NCI-H2227 treated with DMSO at 0.1 percent for 48 hours (cell line): ENCODE measurements at places on chromosomes 2 and 18.

DNA sequence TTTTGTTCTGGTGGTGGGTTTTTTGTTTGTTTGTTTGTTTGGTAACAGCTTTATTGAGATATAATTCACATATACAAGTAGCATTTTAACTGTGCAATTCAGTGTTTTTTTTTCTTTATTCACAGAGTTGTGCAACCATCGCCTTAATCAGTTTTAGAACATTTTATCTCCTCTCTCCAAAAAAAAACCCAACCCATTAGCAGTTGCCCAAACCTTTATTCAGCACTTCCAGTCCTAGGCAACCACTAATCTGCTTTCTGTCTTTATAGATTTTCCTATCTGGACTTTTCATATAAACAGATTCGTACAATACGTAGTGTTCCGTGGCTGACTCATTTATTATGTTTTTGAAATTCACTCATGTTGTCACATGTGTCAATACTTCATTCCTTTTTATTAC lies 38.7 kb downstream of the CCDC138 start:
- DNase-seq = no peak

DNA sequence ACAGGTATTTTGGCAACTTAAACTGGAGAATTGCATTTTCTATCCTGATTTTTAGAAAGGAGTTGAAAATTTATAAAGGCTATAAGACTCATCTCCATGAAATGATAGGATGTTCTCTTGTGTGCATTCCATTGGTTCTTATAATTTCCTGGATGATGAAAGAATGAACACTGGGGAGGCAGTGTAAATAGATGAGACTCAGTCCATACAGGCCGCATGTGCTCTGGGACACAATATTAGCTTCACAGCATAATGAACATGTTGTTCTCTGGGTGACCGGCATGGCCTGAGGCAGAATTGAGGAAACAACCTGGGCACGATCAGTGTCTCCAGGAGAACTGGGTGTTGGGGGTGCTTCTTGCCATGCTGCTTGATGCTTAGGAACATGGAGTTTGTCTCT lies 38.8 kb downstream of the AOX1 start:
- no peak for DNase-seq

DNA sequence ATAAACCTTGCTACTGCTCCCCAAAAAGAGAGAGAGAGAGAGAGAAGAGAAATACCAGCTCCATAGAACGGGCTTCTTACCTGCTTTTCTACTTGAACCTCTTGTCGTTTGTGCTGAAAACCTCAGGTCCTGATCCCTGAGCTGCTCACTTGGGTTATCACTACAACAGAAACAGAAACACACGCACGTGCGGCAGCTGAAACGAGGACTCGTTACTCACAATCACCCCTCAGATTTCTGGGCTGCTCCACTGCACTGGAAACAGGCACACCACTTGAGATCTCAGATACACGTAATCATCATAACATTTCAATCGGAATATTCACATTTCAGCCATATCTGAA lies 48.2 kb upstream of the GPC1 start:
- no peak for DNase-seq

GRCh38 chr2:163441603-163442002 lies 294.2 kb downstream of the FIGN start:
- DNase-seq = no peak

DNA sequence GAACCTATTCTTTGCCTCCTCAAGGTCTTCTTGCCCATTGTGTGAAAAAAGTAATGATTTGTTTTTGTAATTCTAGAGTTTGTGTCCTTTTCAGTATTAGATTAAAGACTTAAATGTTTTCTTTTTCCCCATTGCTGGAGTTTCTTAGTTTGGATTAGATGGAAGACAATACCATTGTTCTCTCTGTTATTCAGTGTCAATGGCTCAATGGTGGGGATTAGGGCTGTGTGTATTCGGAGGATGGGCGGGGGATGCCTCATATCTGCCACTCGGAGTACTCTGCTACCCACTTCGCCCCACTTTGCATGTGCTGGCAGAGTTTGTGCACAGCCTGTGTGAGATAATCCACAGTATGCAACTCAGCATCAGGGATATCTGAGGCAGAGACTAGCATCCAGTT lies 90.1 kb downstream of the KLHL29 start:
- peak; percentile 68 for DNase-seq

GRCh38 chr2:109372614-109373013 lies 241.2 kb downstream of the SEPTIN10 start:
- no peak for DNase-seq

DNA sequence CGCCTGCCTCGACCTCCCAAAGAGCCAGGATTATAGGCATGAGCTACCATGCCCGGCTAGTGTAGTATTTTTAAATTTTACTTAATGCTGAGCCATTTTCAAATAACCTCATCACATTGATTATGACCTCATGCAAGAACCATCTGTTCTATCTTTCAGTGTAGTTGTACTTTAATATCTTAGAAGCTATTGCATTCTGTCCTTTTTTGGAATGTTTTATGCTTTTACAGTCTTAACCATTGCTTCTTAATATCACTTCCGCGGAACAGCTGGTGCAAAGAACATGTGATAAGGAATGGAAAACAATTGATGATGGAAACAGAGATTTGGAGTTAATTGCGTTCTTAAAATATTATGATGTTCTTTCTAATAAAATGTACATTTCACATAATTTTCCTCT lies 2.7 kb downstream of the GEN1 start:
- no peak for DNase-seq

- DNase-seq = no peak
Measured at GRCh38 chr2:119468154-119468955, 36.7 kb downstream of the TMEM37 start.

DNA sequence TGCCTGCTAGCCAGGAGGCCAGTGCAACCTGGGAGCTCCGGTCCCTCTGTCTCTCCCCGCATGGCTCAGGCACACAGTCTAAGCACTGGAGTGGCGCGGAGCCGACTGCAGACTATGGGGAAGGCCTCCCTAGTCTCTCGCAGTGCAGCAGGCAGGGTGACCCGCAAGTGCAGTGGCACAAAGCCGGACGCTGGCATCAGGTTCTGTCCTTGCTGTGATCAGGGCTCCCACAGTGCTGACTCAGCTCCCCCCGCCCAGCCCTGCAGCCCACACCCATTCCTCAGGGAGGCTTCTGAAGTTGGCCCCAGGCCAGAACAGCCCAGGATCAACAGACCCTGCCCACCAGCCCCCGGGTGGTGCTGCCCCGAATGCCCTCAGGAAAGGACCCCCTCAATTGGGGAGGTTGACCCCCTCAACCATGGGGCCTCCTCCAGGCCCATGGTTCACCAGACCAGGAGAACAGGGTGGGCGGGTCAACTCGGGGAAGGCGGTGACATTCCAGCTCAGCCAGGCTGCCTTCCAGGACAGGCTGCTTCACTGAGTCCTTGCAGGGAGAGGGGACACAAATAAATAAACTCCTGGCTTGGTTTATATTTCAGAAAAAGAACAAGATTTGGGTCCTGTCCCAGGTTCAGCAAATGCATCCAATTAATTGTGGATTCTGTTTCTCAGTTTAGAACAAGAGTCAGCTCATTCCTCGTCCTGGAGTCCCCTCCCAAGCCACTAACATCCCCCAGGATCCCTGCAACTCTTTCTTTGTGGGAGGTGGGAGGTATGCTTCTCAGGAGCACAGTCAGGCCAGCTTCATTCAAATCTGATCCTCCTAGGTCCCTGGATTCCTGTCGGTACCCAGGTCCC lies 12.2 kb downstream of the BIN1 start:
- no peak for DNase-seq

- no peak for DNase-seq
Measured at GRCh38 chr2:235641956-235642355, 148.1 kb downstream of the AGAP1 start.

DNA sequence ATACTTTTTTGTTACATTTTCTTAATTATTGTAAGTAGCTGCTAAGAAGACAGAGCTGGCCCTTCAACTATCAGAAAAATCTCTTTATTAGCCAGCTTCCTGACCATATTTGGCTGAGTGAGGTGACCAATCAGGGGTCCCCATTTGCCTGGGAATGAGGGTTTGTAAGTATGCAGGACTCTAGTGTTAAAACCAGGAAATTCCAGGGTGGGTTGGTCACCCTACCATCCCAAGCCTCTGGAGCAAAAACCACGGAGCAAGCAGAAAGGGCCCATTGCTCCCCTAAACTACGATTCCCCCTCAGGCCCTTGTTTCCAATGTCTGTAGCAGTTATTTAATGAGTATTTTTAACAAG lies 165.6 kb upstream of the NCKAP5 start:
- DNase-seq = no peak

GRCh38 chr2:36452260-36452659 lies 96.7 kb downstream of the CRIM1 start:
- no peak for DNase-seq

DNA sequence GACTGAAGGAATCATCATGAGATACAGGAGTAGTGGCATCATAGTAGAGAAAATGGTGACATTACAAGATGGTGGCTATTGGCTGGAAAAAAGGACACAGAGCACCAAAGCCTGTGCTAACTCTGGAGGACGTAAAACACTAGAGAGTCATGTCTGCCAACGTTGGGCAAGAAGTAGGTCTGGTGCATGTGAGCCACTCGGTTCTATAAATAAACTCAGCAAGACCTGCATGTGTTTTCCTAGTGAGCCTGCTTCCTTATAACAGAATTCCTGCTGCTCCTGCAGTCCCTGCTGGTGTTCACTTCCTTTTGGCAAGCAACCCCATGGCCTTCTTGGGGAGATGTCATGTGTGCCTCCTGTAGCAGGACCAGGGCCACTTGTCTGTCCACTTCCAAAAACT lies 325.2 kb downstream of the OSR1 start:
- no peak for DNase-seq

- DNase-seq = no peak
Measured at GRCh38 chr2:64624862-64625261, 28.9 kb downstream of the SERTAD2 start.

- DNase-seq = no peak
Measured at GRCh38 chr18:58882686-58883085, 18.0 kb downstream of the ZNF532 start.

DNA sequence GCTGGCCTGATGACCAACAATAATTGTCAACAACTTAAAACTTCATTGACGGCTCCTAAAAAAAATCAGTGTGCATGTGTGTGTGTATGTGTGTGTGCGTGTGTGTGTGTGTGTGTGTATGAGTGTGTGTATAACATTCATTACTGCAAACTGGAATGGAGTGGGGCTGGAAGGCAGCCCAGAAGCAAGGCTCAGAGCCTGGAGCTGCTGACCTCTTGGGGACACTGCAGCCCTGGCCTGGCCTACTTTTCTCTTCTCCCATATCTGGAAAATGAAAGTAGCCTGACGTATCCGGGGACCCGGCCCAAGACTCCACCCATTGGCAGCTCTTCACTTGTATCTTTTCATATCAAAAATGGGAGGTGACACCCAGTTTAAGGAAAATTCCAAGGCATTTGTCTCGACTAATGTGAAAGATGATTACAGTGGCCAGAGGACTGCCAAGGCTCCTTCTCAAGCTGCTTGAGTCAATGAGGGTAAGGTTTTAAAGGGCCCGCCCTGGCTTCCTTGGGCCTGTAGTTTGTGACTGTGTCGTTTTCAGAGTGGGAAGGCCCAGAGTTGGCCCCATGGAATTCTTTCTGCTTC lies 72.4 kb upstream of the IL1R1 start:
- DNase-seq = no peak

DNA sequence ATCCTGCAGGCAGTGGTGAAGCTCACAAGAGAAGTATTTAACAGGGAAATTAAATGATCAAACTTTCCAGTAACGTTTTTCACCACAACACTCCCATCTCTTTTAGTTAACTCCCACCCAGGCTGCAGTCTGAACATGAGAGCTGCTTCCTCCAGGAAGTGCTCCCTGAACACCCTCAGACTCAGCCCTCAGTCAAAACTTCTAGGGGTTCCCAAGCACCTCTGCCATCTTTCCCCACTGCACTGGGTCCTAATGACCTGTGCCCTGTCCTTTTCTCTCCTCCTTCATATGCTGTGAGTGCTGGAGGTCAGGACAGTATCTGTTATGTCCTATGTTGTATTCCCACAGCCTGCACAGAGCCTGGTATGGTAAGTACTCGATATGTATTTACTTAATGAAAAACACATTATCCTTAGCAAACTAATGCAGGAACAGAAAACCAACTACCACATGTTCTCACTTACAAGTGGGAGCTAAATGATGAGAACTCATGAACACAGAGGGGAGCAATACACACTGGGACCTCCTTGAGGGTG lies 49.2 kb upstream of the ASPRV1 start:
- no peak for DNase-seq

DNA sequence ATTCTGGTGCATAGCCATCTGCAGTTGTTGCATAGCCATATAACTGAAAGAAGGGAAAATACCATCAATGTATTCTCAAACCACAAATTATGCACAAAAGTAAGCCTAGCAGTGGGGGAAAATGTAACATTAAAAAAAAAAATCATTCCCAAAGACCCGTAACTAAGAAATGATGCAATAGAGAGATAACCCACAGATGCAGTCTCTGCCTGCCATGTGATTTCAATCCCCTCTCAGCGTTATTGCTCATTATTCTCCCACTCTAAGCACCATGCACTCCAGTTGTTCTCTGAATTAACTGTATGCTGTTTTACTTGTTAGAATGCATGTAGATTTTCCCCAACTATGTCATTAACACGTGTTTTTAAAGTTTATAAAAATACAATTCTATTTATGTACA lies 14.1 kb downstream of the DSC1 start:
- no peak for DNase-seq
